Stimulated activated CD8-positive, alpha-beta memory T cell treated with anti-CD3 and anti-CD28 coated beads, Interleukin-15, amount 100 ng/mL, for 4 hours (primary cell): ENCODE measurements at places on chromosomes 2 and 18.

GRCh38 chr2:104025295-104025694 lies 828.6 kb upstream of the POU3F3 start:
- DNase-seq = no peak

GRCh38 chr2:72142570-72143440 lies 4.9 kb downstream of the CYP26B1 start:
- DNase-seq = no peak

GRCh38 chr2:236021499-236022057 lies 146.6 kb downstream of the GBX2 start:
- no peak for DNase-seq

DNA sequence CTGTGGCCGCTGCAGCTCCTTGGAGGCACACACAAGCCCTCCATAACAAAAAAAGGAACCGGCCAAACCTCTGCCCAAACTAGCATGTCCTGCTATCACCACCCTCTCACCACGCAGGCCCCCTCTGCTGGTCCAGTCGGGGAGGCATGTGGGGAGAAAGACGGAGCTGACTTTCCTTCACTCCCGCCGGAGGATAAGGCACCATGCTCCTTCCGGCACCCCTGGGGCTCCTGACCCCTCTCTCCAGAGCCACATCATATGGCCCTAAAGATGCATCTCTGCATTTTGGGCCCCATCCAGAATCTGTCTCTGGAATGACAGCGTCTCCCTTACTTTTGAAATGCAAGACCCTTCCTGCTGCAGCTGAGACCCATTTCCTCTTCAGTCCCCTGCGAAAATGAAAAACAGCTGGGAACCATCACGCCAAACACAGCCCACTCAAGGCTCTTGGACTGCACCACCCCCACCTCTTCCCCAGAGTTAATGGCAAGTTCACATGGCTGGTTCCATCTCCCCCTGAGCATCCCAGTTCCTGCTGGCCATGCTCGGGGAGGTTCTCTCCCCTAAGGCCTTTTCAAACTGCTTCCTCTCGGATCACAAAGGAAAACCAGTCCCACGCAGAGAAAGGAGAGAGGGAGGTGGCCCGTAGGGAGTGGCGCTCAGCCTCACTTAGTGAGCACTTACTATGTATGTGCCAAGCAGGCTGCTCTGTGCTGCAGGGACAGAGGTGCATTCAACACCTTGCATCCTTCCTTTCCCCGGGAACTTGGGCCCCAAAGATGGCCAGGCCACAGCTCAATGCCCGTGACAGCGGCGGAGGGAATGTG lies 35.2 kb upstream of the MLPH start:
- no peak for DNase-seq

GRCh38 chr2:38592951-38593350 lies 9.8 kb downstream of the HNRNPLL start:
- no peak for DNase-seq

DNA sequence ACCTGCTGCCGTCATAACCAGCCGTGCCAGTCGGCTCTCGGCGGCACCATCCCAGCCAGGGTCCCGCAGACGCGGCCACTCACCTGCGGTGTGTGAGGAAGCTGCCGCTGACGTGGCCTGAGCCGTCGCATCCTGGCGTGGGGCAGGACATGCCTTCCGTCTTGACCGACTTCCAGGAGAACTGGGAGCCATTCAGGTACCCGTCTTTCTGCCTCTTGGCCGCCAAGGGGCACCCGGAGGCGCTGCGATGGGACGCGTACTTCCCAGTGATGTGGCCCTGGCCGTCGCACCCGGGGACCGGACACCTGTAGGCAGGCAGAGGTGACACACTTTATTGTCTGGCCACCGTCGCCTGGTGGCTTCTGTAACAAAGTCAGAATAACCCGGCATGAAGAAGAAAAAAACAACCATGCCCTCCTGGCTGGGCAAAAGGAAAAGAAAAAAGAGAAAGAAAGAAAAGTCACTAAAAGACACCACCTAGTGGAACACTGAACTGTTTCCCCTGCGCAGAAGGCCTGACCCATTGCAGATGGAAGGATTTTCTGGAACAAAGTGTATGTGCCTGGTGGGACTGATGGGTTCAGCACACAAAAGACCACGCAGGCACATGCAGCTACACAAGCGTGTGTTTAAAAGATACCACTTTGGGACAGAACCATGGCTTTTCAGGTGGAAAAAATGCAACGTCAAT lies 94.9 kb upstream of the PXDN start:
- no peak for DNase-seq

DNA sequence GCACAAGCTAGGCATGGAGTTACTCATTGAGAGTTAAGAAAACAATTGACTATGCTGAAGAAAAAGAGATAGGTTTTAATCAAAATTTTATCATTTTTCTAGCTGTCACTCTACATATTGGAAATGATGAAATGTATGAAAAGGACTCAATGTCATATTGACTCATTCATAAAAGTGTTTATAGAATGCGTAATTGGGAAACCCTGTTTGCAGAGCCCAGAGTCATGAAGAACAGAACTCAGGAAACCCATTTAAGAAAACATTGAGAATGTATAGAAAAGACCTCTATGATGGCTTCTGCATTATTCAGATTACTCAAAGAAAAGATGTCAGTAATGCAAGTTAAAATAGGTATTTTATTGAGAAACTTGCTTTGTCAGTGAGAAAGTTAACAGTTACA lies 36.4 kb downstream of the SCRN3 start:
- no peak for DNase-seq
